ENCODE measurements at places on chromosomes 5 and 9.
A peak's percentile ranks its signal among the peaks of the same experiment; 100 is the strongest.

DNA sequence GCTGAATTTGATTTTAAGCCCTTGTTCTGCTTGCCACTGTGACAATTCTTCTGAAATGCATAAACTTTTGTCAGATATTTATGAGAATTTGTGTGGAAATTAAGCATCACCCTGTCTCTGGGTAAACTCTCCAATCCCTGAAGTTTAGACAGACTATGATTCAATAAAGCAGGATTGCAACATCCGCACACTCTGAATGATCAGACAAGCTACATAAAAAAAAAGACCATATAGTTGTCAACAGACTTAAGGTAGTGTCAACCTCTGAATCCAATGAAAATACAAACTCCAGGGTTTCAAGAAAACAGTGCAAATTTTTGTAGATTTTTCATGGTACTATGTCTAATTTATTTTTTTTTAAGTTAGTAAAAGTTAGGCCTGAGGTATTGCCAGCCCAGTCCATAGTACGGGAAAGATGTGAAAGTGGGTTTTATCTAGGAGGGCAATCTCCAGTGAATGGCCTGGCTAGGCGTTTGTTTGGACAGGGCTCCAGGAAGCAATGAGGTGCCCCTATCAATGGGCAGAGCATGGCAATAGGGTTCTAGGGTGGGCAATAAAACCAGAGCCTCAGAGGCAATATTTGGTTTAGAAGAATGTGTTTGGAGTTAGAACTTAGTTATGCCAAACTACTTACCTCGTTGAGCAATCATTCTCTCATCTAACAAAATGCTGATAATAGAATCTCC, 762.6 kb upstream of the SEMA6A start:
- DNase-seq = no peak

DNA sequence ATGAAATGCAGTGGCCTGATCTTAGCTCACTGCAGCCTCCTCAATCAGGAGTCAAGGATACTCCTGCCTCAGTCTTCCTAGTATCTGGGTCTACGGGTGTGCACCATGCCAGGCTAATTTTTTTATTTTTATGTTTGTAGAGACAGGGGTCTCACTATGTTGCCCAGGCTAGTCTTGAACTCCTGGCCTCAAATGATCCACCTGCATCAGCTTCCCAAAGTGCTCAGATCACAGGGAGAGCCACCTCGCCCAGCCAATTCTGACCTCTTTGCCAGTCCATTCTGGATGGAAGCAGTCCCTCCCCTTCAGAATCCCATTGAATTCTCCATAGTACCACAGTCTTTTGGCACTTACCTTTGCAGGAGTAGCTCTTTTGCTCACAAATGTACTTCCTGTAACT, 1.7 kb upstream of the CANX start:
- no peak for DNase-seq

GRCh38 chr5:137757634-137758033, 3.5 kb upstream of the HNRNPA0 start:
- DNase-seq = no peak

DNA sequence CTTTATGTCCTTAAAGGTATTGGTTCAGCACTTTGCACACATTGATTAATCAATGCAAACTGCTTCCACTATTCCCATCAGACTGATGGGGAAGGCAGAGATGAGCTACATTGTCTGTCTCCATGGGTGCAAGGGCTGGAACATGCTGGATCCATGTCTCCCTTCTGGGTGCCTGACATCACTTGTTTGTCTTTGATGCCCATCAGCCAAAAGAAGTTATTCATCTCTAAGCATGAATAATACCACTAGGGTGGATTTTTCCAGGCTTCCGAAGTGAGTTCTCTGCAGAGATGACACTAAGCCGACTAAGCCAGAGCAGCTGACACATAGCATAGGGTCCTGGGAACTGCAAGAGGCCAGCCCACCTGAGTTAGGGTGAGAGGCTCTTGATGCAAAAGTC, 8.7 kb downstream of the FGF1 start:
- DNase-seq = no peak

DNA sequence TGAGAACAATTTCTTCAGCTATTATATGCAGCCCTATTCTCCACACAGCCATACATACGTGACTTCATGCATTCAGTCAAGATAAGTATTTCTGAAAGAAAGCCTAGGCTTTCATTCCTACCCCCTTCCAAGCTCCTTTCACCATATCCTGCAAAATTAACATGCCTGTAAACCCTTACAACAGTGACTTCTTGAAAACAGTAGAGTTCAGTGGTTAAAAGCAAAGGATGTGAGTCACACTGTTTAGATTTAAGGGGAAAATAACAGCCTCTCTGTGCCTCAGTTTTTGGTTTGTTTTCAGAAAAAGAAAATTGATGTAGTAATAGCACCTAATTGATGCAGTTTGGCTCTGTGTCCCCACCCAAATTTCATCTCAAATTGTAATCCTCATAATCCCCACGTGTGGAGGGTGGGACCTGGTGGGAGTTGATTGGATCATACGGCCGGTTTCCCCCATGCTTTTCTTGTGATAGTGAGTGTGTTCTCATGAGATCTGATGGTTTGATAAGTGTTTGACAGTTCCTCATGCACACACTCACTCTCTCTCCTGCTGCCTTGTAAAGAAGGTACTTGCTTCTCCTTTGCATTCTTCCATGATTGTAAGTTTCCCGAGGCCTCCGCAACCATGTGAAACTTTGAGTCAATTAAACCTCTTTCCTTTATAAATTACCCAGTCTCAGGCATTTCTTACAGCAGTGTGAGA, 264.8 kb downstream of the CETN3 start:
- no peak for DNase-seq

- DNase-seq = no peak
Measured at GRCh38 chr5:147708708-147709107, 73.8 kb downstream of the JAKMIP2 start.

- no peak for DNase-seq
Measured at GRCh38 chr9:8686516-8686915, 886.9 kb upstream of the DMAC1 start.

- no peak for DNase-seq
Measured at GRCh38 chr5:132462856-132463745, 27.5 kb downstream of the IRF1 start.

GRCh38 chr9:20623021-20623747, 885 bp upstream of the MLLT3 start:
- DNase-seq = peak; percentile 12

GRCh38 chr5:53010814-53011213, 21.7 kb downstream of the ITGA2 start:
- DNase-seq = no peak

DNA sequence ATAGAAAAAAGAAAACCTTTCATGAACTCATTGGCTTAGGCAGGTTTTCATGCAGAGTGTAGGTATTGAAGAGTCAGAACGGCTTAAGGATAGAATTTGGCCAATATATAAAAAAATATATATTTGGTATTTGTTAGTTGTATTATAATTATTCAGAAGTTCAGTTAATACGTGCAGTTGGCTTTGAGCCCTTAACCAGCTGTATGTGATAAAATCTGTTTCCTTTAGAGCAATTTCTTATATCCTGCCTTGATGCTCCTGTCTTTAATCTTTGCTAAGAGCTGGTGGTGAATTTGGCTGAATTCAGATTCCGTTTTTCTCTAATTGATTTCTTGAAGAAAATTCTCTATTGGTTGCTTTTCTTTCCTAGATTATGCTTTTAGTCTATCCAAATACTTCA, 3.7 kb downstream of the ANXA1 start:
- no peak for DNase-seq

DNA sequence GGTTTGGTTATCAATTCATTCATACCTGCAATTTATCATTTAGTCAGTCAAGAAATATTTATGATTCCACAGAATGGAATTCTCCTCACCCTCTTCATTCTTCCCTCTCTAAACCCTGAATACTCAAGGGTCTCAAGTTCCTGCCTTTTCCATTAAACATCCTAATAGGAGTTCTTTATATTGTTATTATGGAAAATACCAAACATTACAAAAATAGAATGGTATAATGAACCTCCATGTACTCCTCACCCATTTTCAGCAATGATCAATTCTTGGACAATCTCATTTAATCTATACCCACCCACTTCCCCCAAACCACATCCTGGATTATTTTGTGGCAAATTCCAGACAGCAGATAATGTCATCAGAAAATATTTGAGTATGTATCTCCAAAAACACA, 74.5 kb downstream of the ADAMTS12 start:
- no peak for DNase-seq

DNA sequence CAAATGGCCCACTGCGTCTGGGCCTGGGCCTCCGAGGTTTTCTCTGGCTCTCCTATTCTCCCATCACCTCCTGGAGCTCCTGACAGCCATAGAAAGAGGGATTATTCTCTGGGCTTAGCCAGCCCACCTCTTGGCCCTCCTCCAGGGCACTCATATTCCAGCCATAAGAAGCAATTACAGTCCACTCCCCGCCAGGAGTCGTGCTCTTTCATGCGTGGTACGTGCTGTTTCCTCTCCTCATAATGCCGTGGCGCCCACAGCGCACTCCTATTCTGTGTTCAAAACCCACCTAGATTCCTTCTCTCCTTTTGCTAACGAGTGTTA, 240.8 kb upstream of the ZNF462 start:
- no peak for DNase-seq

- no peak for DNase-seq
Measured at GRCh38 chr9:35341021-35341420, 148.9 kb upstream of the RUSC2 start.

DNA sequence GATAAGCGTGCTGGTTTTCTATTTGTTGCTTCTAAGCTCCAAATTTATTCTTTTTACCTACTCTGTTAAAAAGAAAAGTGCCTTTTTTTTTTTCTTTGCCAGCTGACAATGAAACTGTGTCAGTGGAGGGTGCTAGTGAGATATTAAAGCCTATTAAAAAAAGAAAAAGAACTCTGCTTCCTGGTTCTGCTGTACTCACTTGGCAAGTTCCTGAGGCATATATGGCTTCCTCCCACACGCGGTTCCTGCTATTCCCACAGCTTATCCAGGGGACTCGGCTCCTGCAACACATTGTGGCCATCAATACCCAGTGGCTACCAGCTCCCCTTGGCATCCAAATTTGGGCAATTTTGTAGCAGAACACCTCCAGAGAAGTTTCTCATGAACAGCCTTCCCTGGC, 1977.7 kb upstream of the CDH9 start:
- no peak for DNase-seq

DNA sequence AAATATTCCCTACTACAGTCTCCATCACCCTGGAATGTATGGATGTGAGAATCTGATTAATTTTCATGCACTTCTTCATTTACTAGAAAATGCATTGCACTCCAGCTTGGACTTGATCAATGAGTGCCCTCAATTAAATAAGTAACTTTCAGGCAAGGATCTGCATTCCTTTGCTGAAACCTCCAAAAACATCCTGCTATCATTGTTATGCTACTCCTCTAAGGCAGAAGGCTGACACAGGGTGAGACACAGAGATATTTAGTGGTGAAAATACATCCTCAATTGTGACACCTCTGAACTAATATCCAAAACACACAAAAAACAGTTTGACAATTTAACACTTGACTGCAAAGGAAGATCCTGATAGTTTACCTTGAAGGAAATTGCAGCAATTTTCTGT, 57.9 kb upstream of the CDH12 start:
- no peak for DNase-seq

DNA sequence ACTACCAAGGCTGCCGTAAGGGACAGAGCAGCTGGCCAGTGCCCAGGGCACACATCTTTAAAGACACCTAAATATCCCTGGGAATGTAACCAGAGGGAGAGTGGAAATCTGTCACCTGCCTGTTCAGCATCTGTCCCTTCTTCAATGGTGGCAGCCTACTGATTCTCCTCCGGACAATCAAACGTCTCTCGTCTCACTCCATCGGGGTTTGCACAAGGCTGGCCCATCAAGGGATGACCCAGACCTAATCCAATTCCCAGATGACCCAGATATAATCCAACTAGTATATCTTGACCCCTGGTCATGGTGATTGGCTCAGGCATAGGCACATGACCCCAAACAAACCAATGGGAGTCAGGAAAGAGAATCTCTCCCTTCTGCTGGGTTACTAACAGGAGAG, 93.5 kb downstream of the HRH2 start:
- DNase-seq = no peak
